OCI-LY7 (cell line): ENCODE measurements at places on chromosomes 3 and 15. TPM values are rescaled to one million over a fixed set of nuclear protein-coding genes. Genes with fewer than 3 reads are reported as not detected.

- no peak for DNase-seq
Observed at GRCh38 chr15:47933865-47934264, 186.9 kb upstream of the SLC24A5 start.

DNA sequence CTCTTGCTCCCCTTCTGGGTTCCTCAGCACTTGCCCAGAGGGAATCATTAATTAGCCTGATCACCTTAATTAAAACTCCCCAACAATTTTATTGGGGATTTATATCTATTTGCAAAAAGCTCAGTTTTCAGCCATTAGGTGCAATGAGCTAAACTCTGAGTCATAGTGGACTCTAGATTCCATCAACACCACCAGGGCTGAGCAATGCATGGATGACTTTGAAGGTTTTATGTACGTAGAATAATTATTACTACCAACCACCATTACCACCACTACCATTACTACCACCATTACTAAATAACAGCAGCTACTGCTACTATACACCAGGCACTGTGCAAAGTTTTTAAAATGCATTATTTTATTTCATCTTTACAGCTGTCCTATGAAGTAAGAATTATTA lies 81.2 kb downstream of the ZNF621 start:
- no peak for DNase-seq

DNA sequence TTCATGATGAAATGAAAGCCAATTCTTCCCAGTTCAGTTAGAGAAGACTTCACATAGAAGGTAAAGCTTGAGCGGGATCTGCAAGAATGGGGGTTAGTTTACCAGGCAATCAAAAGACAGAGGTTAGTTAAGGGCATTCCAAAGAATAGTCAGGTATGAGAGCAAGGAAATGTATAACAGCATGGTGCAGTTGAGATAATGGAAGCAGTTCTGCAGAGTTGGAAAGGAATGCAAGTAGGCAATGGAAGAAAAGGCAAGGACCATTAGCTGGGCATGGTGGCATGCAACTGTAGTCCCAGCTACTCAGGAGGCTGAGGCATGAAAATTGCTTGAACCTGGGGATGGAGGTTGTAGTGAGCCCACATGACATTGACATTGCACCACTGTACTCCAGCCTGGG lies 55.0 kb downstream of the LSAMP start:
- no peak for DNase-seq

GRCh38 chr15:75228787-75229186 lies 27.1 kb downstream of the C15orf39 start:
- no peak for DNase-seq

- no peak for DNase-seq
Observed at GRCh38 chr15:31893780-31894179, 136.5 kb upstream of the CHRNA7 start.

DNA sequence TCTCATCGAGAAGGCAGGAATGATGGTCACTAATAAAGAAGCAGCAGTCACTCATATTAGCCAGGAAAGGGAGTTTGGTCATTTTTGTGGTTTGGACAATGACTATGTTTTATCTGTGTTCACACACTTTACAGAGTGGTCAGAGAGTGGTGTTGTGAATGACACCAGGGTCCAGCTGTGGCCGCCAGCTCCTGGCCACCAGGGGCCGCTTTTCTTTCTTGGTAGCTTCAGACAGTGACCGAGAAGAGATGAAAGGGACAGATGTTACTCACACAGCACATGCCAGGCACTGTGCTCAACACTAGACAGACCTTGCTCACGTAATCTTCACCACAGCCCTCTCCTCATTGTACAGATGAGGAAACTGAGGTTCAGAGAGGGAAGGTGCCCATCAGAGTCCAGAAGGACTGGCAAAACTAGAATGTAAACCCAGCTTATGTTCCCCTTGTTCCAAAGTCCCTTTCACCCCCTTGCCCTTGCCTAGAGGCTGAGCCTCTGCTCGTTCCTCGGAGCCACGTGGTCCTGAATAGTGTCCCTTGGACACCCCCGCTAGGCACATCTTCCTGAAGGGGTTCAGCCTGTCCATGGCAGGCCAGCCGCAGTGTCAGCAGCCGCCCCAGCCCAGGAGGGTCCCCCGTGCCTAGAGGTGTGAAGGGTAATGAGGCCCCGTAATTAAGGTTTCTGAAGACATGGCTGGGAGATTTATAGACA lies 55.6 kb downstream of the CYP11A1 start:
- DNase-seq, result no peak

GRCh38 chr3:127848131-127849129 lies 26.1 kb upstream of the MGLL start:
- no peak for DNase-seq

DNA sequence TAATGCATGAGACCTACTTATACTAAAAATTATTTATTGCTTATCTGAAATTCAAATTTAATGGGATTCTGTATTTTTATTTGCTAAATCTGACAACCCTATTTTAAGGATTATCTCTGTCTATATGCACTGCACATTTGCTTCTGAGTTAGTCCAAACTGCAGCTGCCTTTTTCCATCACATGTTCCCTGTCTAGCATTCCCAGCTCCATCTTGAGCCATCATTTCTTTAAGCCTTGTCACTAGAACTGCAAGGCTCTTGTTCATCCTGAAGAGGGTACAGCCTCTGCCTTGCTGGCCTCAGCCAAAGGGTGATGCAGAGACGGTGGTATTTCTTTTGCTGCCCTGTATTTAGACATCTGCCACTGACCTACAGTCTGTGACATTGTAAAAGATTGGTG lies 125.8 kb upstream of the STT3B start:
- no peak for DNase-seq

- DNase-seq, result peak; percentile 54
Observed at GRCh38 chr3:169966951-169967915, 626 bp downstream of the SEC62 start.

DNA sequence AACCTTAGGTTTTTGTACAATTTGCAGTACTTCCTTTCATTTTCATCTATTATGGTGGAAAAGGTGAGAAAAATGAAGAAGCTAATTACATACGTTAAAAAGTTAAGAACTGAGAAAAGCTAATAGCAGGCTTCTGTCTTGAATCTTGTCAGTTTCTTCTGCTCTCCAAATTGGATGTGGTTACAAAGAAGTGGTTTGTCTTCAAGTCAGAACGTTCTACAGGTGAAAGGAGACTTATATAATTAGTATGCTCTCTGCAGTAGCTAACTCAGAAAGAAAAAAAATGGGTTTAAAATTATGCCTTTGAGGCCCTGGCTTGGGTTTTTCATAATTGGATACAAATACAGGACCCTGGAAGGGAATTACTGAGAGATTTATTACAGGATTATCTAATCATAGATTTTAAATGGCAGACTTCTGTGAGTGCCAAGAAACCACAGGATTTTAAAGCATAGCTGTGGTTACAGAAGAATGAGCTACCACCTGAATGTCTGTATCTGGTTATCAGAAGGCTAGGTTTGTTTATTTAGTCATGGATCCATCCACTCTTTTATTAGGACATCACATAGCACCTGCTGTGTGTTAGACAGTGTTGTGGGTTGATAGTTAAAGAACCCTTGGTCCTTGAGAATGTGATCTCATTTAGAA lies 528.1 kb upstream of the MCTP2 start:
- no peak for DNase-seq

SERPINI1 gene
- total RNA-seq, result 12.9 TPM in 2 replicates

GOLGA6L7 gene
- total RNA-seq, result not detected in 2 replicates

LARP6 gene
- not detected in 2 replicates for total RNA-seq

GOLGA8G gene
- total RNA-seq, result not detected in 2 replicates
